ENCODE measurements at places on chromosomes 2 and 18. TPM values are rescaled to one million over a fixed set of nuclear protein-coding genes. Genes with fewer than 3 reads are reported as not detected.

- no peak overlapping the region for H3K4me3 ChIP-seq
- no peak overlapping the region for H3K27ac ChIP-seq
- peaks cover 14% of the 10 kb centered on the region for H3K27me3 ChIP-seq
- H3K36me3 ChIP-seq = no peaks in the 10 kb centered on the region
- H3K4me1 ChIP-seq = no peaks in the 10 kb centered on the region
Measured at GRCh38 chr2:169329688-169330554, 32.4 kb downstream of the LRP2 start.

DNA sequence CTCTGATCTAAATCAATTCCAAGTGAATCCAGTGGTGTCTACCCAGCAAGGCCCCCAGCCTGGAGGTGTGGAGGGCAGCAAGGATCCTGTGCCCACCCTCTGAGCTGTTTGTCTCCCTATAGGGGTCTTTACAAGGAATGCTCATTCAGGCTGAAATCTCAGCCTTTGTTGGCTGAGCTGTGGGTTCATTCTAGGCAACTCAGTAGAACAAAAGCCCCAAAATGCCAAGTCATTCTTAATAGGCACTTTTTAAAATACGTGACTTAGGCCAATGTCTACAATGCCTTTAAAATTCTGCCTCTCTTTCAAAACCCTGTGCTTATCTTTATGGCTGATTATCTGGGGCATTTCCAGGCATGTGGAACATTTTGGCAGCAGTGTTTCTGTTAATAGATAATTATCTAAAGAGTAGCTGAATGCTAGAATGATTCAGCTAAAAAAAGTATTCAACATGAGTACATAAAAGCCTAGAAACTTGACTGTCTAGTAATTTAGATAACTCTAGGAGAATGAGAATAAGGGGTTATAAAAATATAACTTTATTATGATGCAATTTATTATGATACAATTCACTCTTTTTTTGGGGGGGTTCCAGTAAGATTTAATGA is 7.4 kb downstream of the UGT1A6 start:
- DNase-seq = no peak
- H3K27ac ChIP-seq = no peak overlapping the region
- H3K36me3 ChIP-seq = no peaks in the 10 kb centered on the region
- H3K4me1 ChIP-seq = no peaks in the 10 kb centered on the region

DNA sequence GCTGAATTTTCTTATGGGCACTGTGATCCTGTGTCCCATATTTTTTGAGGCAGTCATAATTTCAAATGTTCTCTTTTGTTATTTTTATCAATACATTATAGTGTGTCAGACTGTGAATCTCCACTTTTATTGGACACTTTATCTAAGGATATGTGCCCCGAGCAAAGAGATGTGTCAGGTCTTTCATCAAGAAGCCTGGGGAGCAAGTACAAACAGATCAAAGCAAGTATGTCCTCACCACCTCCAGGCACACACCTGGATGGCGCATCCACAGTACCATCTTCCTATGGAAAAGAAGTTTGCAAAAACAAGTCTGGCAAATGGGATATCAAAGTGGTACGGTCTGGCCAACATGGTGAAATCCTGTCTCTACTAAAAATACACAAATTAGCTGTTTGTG is 81.0 kb upstream of the ZNF236 start:
- H3K4me3 ChIP-seq = no peak overlapping the region
- H3K27ac ChIP-seq = no peak overlapping the region

DNA sequence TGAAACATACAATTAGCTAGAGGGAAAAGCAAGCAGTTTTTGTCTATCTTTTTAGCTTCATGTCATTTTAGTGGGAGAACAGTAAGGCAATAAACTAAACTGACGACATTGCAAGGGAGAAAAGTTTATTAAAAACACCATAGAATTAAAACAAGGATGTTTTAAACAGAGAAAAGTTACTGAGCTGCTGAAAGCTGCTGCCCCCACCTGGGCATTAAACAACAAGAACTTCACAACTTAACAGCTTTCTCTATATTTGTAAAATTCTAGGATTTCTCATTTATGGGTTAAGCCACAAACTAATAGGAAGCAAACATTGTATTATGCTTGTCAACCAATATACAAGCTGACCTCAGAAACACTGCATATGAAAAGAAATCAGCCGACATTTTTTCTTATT is 289.2 kb downstream of the ERBB4 start:
- no peaks in the 10 kb centered on the region for H3K4me1 ChIP-seq
- H3K27ac ChIP-seq = no peak overlapping the region
- no peaks in the 10 kb centered on the region for H3K27me3 ChIP-seq

DNA sequence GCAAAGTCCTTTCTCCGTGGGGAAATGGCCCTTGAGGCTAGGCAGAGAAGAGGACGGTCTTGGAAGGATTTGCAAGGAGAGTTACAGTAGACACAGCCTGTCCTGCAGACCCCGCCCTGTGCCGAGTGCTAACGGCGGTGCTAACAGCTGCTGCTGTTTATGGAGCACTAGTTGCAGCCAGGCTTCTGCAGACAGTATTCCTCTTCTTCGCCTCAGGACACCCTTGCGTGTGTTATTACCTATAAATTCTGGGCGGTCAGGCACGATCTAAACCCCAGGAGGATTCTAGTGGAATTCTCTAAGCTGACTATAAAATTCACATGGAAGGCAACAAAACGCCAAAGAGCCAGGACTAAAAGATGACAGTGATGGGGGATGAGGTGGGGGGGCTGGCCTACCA is 139.8 kb downstream of the GLI2 start:
- H3K36me3 ChIP-seq = no peaks in the 10 kb centered on the region
- H3K4me3 ChIP-seq = no peak overlapping the region
- peaks cover under 1% of the 10 kb centered on the region for H3K27me3 ChIP-seq
- no peak overlapping the region for H3K27ac ChIP-seq
- H3K4me1 ChIP-seq = no peaks in the 10 kb centered on the region

The PLEKHM3 gene
- total RNA-seq = 6.5 TPM

The GPR155 gene
- 11.0 TPM for total RNA-seq

DNA sequence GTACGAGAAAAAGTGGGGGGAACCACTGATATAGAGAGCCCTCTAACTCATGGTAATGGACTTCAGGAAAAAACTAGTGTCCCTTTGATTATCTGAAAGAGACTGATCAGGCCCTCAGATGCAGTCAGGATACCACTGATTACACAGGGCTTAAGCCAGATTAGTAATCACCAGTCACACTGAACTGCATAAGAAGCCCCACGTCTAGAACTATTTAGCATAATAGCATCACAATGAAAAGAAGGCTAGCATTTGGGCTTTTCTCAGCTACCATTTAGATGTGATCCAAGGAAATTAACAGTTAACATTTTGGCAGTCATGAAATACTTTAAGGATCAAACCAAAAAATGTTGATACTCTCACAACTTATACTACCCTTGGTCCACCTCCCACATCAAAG is 813.1 kb upstream of the POU3F3 start:
- H3K4me1 ChIP-seq = no peaks in the 10 kb centered on the region

- no peaks in the 10 kb centered on the region for H3K4me1 ChIP-seq
- peaks cover 8% of the 10 kb centered on the region for H3K36me3 ChIP-seq
- no peak overlapping the region for H3K27ac ChIP-seq
- no peak for DNase-seq
- no peaks in the 10 kb centered on the region for H3K27me3 ChIP-seq
Measured at GRCh38 chr2:29165362-29166241, 50.4 kb downstream of the CLIP4 start.

The FER1L5 gene
- total RNA-seq = not detected

- H3K4me1 ChIP-seq = no peaks in the 10 kb centered on the region
- H3K27ac ChIP-seq = no peak overlapping the region
- H3K27me3 ChIP-seq = peaks cover 2% of the 10 kb centered on the region
- H3K4me3 ChIP-seq = no peak overlapping the region
- no peak for DNase-seq
Measured at GRCh38 chr18:74316257-74317170, 875 bp downstream of the C18orf63 start.

The MBD1 gene
- total RNA-seq = 69.0 TPM

- peaks cover 11% of the 10 kb centered on the region for H3K27me3 ChIP-seq
- DNase-seq = peak; percentile 10
- no peak overlapping the region for H3K4me3 ChIP-seq
- peaks cover 4% of the 10 kb centered on the region for H3K4me1 ChIP-seq
Measured at GRCh38 chr2:199602271-199602895, 144.6 kb upstream of the SATB2 start.

- DNase-seq = no peak
- H3K4me1 ChIP-seq = no peaks in the 10 kb centered on the region
- peaks cover 11% of the 10 kb centered on the region for H3K27me3 ChIP-seq
- H3K27ac ChIP-seq = no peak overlapping the region
- H3K4me3 ChIP-seq = no peak overlapping the region
Measured at GRCh38 chr2:216765761-216766262, 70.5 kb upstream of the IGFBP5 start.

DNA sequence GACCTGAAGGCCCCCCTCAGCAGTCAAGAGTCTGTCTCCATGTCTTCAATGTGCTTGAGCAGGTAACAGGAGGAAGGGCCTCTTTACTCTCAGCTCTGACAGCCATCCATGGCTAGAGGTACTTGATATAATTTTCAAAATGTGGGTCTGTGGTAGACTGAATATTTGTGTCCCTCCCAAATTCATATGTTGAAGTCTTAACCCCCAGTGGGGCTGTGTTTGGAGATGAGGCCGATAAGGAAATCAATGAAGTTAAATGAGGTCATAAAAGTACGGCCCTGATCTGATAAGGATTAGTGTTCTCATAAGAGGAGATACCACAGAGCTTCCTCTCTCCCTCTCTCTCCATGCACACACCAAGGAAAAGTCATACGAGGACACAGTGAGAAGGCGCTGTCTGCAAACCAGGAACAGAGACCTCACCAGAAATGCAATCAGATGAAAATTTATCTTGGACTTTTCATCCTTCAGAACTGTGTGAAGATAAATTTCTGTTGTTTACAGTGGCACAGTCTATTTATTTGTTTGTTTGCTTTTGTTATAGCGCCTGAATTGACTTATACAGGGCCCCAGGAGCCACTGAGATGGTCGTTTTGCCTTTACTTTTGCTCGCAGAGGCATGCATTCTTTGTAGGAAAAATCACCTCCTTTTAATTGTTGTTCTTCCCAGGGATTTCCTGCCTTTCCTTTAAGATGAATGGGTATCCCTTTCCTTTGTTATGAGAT is 274.8 kb upstream of the TRIB2 start:
- H3K36me3 ChIP-seq = no peaks in the 10 kb centered on the region
- no peak overlapping the region for H3K27ac ChIP-seq
- no peak overlapping the region for H3K4me3 ChIP-seq
- H3K4me1 ChIP-seq = peaks cover 21% of the 10 kb centered on the region

DNA sequence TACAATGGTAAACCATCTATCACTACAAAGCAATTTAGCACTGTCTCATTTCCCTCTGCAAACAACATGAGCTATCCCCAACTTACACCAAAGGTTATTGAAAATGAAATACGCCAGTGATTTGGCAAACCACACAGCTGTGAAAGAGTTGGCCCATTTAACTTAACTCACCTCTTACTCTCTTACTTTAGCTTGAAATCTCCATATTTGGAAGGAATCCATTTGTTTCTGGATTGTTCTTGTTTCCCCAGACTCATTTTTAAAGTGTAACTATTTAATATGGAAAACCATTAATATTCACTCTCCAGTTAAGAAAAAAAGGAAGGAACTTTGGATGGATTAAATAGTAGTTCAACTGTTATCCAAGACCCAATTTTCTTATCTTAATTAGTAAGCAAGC is 93.7 kb upstream of the TRIB2 start:
- H3K27ac ChIP-seq = no peak overlapping the region
- no peak overlapping the region for H3K4me3 ChIP-seq
- H3K4me1 ChIP-seq = peaks cover 21% of the 10 kb centered on the region
- DNase-seq = no peak

GRCh38 chr2:239313776-239314175 is 87.0 kb downstream of the HDAC4 start:
- no peak overlapping the region for H3K27ac ChIP-seq
- no peak for DNase-seq
- H3K4me1 ChIP-seq = peaks cover 29% of the 10 kb centered on the region

The CFAP53 gene
- total RNA-seq = 0.43 TPM

The AGXT gene
- total RNA-seq = not detected

The TMEM182 gene
- 4.9 TPM for total RNA-seq

- no peak overlapping the region for H3K27ac ChIP-seq
- no peak overlapping the region for H3K4me3 ChIP-seq
- H3K4me1 ChIP-seq = peaks cover 7% of the 10 kb centered on the region
- peaks cover 50% of the 10 kb centered on the region for H3K27me3 ChIP-seq
- DNase-seq = no peak
Measured at GRCh38 chr2:11480859-11481258, 14.9 kb upstream of the E2F6 start.

- H3K4me3 ChIP-seq = no peak overlapping the region
- no peak for DNase-seq
- no peak overlapping the region for H3K27ac ChIP-seq
Measured at GRCh38 chr2:113858764-113859163, 31.1 kb upstream of the ACTR3 start.

DNA sequence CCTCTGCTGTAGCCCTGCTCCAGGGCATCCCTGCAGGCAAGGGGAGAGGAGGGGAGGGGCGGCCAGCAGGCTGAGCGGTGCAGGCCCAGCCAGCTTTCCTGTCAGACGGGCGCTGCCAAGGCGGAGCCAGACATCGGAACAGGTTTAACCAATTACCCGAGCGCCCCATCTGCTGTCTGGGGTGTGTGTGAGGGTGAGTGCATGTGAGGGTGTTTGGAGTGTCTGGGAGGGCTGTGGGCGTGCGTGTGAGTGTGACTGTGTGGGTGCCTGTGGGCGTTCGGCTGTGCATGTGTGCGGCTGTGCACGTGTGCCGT is 20.0 kb downstream of the EMX1 start:
- H3K4me1 ChIP-seq = no peaks in the 10 kb centered on the region
- no peak overlapping the region for H3K27ac ChIP-seq
- DNase-seq = no peak
- H3K27me3 ChIP-seq = peaks cover 4% of the 10 kb centered on the region
- no peak overlapping the region for H3K4me3 ChIP-seq
- no peaks in the 10 kb centered on the region for H3K36me3 ChIP-seq

- no peaks in the 10 kb centered on the region for H3K4me1 ChIP-seq
- no peak overlapping the region for H3K4me3 ChIP-seq
- H3K36me3 ChIP-seq = no peaks in the 10 kb centered on the region
- DNase-seq = no peak
- H3K27me3 ChIP-seq = peaks cover 2% of the 10 kb centered on the region
- H3K27ac ChIP-seq = no peak overlapping the region
Measured at GRCh38 chr18:73043211-73043610, 175.4 kb upstream of the NETO1 start.
